Mesothelial cell of epicardium (in vitro differentiated cells): ENCODE measurements at places on chromosomes 5 and 9.
A peak's percentile ranks its signal among the peaks of the same experiment; 100 is the strongest.

- no peak overlapping the region for H3K27ac ChIP-seq
- peaks cover 3% of the 10 kb centered on the region for H3K36me3 ChIP-seq
- no peak for DNase-seq
- H3K27me3 ChIP-seq = no peaks in the 10 kb centered on the region
These were observed 101.4 kb downstream of the ATG10 start for GRCh38 chr5:82073179-82073578.

DNA sequence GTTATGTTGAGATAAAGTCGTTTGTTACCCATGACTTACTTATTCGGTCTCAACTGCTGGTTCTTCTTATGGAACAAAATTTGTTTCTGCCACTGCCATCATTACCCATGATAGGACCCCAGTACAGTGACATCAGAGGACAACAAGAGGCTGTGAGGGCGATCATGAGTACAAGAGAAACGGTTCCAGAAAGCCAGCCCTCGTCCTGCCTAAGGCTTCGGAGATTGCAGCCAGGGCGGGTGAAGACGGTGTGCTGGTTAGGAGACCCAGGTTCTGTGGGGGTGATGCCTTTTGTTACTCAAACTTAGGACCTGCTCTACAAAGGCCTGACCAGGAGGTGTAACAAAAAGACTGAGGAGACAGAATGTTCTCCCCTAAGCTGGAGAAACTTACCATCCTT, 10.9 kb downstream of the FYB1 start:
- H3K27me3 ChIP-seq = no peaks in the 10 kb centered on the region
- H3K27ac ChIP-seq = no peak overlapping the region
- H3K4me1 ChIP-seq = peaks cover 2% of the 10 kb centered on the region

GRCh38 chr9:133129001-133129795, 8.2 kb upstream of the RALGDS start:
- no peak overlapping the region for H3K4me3 ChIP-seq
- no peak overlapping the region for H3K27ac ChIP-seq
- peaks cover 1% of the 10 kb centered on the region for H3K36me3 ChIP-seq
- no peaks in the 10 kb centered on the region for H3K27me3 ChIP-seq
- DNase-seq = no peak

DNA sequence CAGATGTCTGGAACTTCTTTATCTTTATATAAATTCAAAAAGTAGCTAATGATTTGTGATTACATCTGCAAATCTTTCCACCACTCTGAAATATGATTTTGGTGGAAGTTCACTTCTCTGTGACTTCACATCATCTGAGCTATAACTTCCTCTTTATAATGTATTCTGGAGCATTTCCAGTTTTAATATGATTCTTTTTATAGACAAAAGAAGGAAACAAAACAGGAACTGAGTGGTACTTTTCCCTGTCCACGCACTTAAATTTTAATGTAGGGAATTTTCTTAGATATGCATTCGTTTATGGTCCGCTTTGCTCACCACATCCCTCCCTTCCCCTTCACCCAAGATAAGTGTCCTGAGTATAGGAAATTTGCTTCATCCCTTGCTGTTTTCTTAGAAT, 333.5 kb downstream of the CHSY3 start:
- no peaks in the 10 kb centered on the region for H3K36me3 ChIP-seq
- DNase-seq = no peak
- H3K27me3 ChIP-seq = no peaks in the 10 kb centered on the region
- H3K4me3 ChIP-seq = no peak overlapping the region
- H3K4me1 ChIP-seq = no peaks in the 10 kb centered on the region

GRCh38 chr5:33890131-33891032, 1.4 kb downstream of the ADAMTS12 start:
- no peak overlapping the region for H3K27ac ChIP-seq
- DNase-seq = no peak
- peaks cover 23% of the 10 kb centered on the region for H3K27me3 ChIP-seq
- H3K36me3 ChIP-seq = no peaks in the 10 kb centered on the region
- H3K4me3 ChIP-seq = peak overlapping the region; percentile 70

GRCh38 chr5:74394916-74395880, 245.3 kb downstream of the ENC1 start:
- H3K27ac ChIP-seq = peak overlapping the region; percentile 57
- DNase-seq = no peak
- no peak overlapping the region for H3K4me3 ChIP-seq
- H3K36me3 ChIP-seq = no peaks in the 10 kb centered on the region
- peaks cover 65% of the 10 kb centered on the region for H3K4me1 ChIP-seq

DNA sequence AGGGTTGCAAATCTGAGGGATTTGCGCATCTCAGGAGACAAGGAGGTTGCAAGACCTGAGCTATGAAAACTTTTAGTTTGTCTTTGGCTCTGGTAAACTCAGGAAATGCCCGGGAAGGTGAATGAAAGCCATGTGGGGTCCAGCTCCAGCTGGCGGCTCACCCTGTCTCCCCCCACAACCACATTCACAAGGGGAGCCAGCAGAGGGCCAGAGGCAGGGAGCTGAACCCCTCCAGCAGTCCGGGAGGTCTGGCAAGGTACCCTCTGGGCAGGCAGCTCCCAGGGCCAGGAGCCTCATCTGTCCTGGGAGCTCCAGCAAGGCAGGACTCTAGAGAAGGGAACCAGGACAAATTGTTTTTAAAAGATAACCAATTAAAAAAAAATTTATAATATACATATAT, 2.5 kb upstream of the FGFR4 start:
- no peak overlapping the region for H3K27ac ChIP-seq
- H3K4me3 ChIP-seq = no peak overlapping the region
- peaks cover 31% of the 10 kb centered on the region for H3K27me3 ChIP-seq
- peaks cover 6% of the 10 kb centered on the region for H3K4me1 ChIP-seq

- H3K27ac ChIP-seq = no peak overlapping the region
- no peak overlapping the region for H3K4me3 ChIP-seq
- no peaks in the 10 kb centered on the region for H3K4me1 ChIP-seq
These were observed 281.9 kb downstream of the MARCHF11 start for GRCh38 chr5:15897656-15898055.

- H3K4me1 ChIP-seq = peaks cover 12% of the 10 kb centered on the region
- peak overlapping the region; percentile 22 for H3K4me3 ChIP-seq
- no peaks in the 10 kb centered on the region for H3K27me3 ChIP-seq
These were observed 59.1 kb upstream of the IER5L start for GRCh38 chr9:129237164-129237611.

- H3K27ac ChIP-seq = no peak overlapping the region
- DNase-seq = no peak
- H3K4me1 ChIP-seq = no peaks in the 10 kb centered on the region
These were observed 9.0 kb upstream of the NSD1 start for GRCh38 chr5:177124486-177124991.

GRCh38 chr5:93145767-93146166, 435.3 kb downstream of the NR2F1-AS1 start:
- H3K27me3 ChIP-seq = no peaks in the 10 kb centered on the region
- H3K27ac ChIP-seq = no peak overlapping the region
- no peak for DNase-seq
- no peak overlapping the region for H3K4me3 ChIP-seq

GRCh38 chr9:109993250-109993978, 213.4 kb downstream of the PALM2AKAP2 start:
- no peak overlapping the region for H3K27ac ChIP-seq

DNA sequence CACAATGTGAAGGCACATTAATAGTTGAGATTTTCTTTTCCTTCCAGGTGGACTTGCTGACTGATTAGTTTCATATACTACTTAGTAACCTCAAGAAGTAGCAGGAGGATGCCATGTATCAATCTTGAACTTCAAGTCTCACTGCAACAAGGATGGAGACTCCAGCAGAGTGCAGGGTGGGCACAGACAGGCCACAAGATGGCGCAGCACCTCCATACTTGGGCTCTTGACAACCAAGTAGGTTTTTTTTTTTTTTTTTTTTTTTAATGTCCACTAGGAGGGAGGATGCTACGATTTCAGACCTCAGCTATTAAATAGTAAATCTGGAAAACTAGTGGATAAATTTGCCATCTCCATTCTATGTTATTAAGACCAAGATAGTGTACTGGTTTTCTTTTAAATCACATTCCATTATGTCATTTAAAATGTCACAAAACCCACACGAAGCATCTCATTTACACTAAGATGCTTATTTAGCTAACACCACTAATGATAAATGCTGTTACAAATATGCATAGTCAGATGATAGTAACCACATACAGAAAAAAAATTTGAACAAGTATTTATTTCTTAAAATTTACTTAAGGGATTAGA, 58.6 kb downstream of the IL6ST start:
- H3K36me3 ChIP-seq = peaks cover 6% of the 10 kb centered on the region
- H3K4me3 ChIP-seq = no peak overlapping the region
- H3K4me1 ChIP-seq = no peaks in the 10 kb centered on the region

DNA sequence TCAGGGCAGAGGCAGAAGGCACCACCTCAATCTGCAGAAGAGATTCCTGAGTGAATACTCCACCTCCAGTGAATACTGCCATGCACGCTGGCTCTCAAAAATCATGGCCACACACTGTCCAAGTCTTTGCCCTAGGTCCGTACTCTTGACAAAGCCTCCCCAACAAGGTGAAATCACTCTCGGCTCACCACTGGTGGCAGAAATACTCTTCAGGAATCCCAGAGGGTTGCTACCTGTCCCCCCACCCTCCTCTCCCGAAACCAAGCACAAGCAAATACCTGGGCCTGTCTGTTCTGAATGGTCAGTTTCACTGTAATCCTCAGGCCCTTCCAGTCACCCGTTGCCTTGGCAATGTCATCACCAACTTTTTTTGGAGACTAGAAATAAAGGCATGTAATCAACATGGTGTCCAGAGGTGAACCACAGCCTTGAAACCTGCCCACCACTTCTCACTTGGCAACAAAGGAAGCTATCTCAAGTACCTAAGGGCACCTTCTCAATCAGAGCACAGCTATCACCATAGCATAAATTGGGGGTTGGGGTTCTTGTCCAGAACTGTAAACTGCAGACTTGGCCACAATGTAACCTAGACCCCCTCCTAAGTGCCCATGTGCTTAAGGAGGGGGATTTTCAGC, 1.8 kb downstream of the RPL12 start:
- H3K4me1 ChIP-seq = peaks cover 34% of the 10 kb centered on the region
- H3K36me3 ChIP-seq = peaks cover 44% of the 10 kb centered on the region
- peak overlapping the region; percentile 96 for H3K4me3 ChIP-seq
- no peaks in the 10 kb centered on the region for H3K27me3 ChIP-seq

- no peak overlapping the region for H3K4me3 ChIP-seq
- no peak overlapping the region for H3K27ac ChIP-seq
These were observed 54.8 kb downstream of the FAM114A2 start for GRCh38 chr5:153983885-153984284.

DNA sequence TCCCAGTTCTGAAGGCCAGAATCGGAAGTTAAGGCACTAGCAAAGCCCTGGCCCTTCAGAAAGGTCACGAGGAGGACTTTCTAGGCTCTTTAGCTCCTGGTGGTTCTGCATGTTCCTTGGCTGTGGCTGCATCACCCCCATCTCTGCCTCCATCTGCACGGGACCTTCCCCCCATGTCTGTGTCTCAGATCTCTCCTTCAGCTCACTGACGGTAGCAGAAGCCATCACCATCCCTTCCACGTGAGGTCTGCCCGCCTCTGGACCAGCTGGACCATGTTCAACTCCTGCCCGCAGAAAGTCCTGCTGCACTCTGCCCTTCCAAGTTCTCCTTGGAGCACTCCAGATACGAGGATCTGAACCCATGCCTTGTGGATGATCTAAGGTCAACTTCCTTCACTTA, 242.9 kb upstream of the IRX1 start:
- DNase-seq = peak; percentile 14
- peaks cover 6% of the 10 kb centered on the region for H3K4me1 ChIP-seq
- peaks cover 18% of the 10 kb centered on the region for H3K27me3 ChIP-seq
- no peak overlapping the region for H3K4me3 ChIP-seq
- H3K36me3 ChIP-seq = no peaks in the 10 kb centered on the region

DNA sequence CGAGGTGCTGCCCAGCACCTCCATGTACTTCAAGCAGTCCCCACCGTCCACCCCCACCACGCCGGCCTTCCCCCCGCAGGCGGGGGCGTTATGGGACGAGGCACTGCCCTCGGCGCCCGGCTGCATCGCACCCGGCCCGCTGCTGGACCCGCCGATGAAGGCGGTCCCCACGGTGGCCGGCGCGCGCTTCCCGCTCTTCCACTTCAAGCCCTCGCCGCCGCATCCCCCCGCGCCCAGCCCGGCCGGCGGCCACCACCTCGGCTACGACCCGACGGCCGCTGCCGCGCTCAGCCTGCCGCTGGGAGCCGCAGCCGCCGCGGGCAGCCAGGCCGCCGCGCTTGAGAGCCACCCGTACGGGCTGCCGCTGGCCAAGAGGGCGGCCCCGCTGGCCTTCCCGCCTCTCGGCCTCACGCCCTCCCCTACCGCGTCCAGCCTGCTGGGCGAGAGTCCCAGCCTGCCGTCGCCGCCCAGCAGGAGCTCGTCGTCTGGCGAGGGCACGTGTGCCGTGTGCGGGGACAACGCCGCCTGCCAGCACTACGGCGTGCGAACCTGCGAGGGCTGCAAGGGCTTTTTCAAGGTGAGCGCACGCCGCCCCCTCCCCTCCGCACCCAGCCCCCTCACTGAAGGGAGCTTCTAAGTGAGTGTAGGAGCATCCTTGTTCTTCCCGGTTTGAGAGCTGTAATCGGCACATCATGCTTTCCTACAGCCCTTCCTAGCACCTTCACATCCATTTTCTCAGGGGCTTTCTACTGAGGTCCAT, 6.9 kb downstream of the NR4A3 start:
- DNase-seq = no peak
- H3K27me3 ChIP-seq = peaks cover 93% of the 10 kb centered on the region
- peaks cover 17% of the 10 kb centered on the region for H3K4me1 ChIP-seq

DNA sequence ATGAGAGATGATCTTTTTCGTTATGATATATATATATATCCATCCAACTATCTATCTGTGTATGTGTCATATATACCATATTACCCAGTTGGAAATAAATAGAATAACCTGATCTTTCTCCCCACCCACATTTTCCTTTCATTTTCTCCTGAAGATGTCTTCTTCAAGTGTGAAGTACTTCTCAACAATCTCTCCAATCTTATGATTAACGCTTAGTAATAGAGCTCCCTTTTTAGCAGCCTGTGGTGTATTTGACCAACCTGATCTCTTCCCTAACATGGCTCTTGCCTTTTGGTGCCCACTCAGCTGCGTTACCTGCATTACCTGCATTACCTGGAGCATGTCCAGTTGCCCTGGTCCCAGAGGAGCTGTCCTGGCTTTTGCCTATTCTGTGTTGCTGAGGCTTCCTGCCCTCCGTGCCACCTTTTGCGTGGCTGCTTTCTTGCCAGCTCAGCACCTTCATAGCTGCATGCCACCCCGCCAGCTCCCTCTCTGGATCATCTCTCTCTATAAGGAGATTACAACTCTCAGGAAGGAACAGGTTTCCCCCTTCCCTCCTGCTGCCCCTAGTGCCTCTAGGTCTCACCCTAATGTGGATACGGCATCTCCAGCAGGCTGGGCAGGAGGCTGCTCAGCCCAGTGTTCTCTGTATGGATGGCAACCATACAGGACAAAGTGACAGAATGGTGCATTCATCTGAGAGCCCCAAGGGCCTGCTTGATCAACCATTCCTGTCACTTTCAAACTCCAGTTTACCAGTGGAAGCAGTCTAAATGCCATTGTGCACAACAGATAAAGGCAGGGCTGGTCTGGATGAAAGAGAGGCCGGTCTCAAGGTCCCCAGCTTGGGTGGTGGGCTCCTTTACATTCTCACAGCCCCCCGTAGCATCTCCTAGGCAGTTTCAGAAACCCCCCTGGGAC, 126.7 kb downstream of the GADD45G start:
- H3K27ac ChIP-seq = no peak overlapping the region
- DNase-seq = no peak
- H3K4me1 ChIP-seq = peaks cover 18% of the 10 kb centered on the region

GRCh38 chr9:92770360-92770995, 5.8 kb upstream of the BICD2 start:
- H3K4me1 ChIP-seq = peaks cover 25% of the 10 kb centered on the region
- no peaks in the 10 kb centered on the region for H3K27me3 ChIP-seq
- peak overlapping the region; percentile 60 for H3K27ac ChIP-seq
- H3K36me3 ChIP-seq = no peaks in the 10 kb centered on the region
- no peak overlapping the region for H3K4me3 ChIP-seq

- H3K27me3 ChIP-seq = no peaks in the 10 kb centered on the region
- H3K36me3 ChIP-seq = no peaks in the 10 kb centered on the region
- H3K4me3 ChIP-seq = no peak overlapping the region
- peaks cover 12% of the 10 kb centered on the region for H3K4me1 ChIP-seq
- DNase-seq = no peak
These were observed 80.7 kb downstream of the ANKH start for GRCh38 chr5:14790911-14791310.
